T-helper 9 cell (primary cell): ENCODE measurements at places on chromosomes 11 and 22.

DNA sequence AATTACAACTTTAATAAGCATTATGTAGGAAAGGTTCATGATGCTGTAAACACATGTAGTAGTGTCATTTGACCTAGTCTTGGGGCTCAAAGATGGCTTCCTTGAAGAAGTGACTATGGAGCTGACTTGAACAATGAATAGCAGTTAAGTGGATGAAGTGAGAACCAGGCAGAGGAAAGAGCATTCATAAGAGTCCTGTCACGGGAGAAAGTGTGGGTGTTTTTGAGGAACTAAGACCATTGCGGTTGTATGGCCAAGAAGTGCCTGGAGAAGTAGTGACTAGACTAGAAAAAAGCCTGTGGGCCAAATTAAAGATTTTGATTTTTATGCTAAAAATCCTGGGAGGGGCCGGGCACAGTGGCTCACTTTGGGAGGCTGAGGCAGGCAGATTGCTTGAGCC, 7.2 kb upstream of the IL18BP start:
- DNase-seq, result no peak

DNA sequence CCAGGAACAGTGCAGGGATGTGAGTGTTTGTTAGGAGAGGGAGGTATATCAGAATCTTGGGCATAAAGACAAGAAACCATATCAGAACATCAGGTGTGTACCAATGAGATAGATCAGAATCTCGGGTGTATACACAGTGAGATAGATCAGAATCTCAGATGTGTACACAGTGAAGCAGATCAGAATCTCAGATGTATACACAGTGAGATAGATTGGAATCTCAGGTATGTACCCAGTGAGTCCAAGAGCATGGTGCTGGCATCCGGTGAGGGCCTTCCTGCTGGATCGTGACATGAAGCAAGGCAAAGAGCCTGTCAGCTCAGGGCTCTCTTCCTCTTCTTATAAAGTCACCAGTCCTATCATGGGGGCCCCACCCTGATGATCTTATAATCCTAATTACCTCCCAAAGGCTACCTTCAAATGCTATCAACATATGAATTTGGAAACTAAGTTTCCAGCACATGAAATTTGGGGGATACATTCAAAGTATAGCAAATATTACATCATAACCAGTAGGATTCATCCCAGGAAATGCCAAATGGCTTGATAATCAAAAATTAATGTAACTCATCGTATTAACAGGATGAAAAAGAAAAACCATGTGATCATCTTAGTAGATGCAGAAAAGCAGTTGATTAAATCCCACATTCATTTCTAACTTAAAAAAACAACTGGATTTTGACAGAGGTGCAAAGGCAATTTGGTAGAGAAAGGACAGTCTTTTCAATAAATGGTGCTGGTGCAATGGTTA, 28.6 kb downstream of the PPARA start:
- no peak for DNase-seq

GRCh38 chr11:134882141-134882540, 470.1 kb upstream of the B3GAT1 start:
- no peak for DNase-seq

DNA sequence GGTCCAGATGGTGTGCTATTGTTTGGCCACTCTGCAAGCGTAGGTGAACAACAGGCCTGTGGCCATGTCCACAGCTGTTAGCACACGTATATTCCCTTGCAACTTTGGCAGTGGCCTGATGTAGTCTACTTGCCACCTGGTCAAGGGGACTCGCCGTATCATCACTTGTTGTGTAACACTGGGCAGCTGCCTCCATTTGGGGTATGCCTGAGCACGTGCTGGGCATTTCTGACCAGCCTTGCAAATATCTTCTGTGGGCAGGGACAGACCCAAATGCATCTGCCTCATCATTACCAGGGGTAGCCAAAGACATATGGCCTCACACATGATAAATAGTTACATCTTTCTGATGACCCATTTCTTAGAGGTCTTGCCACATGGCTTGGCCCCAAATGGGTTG, 434.2 kb downstream of the DYNC2H1 start:
- no peak for DNase-seq

GRCh38 chr11:116774661-116775060, 1.9 kb upstream of the BUD13 start:
- no peak for DNase-seq

DNA sequence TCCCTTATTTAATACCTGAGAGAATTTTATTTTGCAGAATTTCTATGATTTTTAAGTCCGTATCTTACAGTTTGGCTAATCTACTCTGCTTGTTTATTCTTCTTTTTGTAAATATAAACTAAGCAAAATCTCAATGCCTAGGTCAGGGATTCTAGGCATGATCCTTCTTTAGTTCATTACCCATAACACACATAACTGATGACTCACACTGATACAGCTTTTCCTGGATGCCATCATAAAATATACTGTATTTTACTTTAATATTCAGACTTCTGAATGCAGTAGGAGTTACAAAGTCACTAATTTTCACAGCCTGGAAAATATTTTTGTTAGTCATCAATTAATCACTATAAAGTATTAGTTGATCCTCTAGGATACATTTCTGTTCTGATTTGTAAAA, 898.2 kb upstream of the RAG2 start:
- no peak for DNase-seq

DNA sequence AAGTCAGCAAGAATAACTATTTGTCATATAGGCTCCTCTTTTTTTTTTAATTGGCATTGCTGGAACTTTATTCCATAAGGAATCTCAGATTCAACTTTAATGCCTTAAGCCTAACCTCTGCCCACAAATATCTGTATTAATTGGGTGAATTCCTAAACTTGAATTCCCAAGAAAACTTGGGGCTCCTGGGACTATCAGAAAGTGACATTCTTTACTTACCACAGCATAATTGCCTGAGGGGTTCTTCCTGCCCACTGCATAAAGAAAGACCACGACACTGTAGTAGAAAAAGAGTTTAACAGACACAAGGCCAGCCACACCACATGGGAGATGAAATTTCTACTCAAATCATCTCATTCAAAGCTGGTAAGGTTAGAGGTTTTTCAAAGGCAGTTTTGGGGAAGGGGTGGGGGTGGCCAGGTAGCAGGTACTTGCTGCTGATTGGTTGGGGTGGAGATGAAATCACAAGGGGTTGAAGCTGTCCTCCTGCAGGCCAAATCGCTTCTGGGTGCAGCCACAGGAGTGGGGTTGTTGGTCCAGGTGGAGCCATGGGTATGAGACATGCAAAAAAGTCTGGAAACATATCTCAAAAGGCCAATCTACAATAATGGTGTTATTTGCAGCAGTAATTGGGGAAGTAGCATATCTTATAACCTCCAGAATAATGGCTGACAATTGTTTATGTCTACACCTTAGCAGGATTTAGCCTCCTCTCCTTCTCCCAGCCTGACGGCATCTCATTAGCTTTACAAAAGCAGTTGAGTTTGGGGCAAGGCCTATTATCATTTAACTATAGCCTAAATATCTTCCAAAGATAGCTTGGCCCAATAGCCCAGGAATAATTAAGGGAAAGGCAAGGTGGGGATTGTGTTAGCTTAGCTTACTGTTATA, 4.8 kb upstream of the NLRP10 start:
- no peak for DNase-seq

- no peak for DNase-seq
Observed at GRCh38 chr11:18844753-18845367, 53.3 kb upstream of the PTPN5 start.

GRCh38 chr11:125951731-125952130, 5.9 kb downstream of the VSIG10L2 start:
- no peak for DNase-seq

DNA sequence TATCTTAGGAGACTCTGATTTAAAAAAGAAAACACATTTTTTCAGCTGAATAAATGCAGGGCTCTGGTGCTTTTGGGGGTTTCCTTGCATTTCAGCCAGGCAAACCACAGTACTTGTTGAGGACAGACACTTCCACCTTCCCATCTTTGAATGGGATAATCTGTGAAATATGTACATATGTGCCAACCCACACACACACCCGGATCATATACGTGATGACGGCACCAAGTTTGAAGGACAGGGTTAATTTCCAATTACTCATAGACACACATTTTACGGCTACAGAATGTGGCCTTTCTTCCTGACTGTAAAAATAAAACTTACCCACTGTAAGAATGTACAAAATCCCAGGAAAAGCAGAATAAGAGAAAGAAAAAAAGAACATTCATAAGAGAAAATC, 104.4 kb downstream of the MPPED2 start:
- DNase-seq, result no peak

DNA sequence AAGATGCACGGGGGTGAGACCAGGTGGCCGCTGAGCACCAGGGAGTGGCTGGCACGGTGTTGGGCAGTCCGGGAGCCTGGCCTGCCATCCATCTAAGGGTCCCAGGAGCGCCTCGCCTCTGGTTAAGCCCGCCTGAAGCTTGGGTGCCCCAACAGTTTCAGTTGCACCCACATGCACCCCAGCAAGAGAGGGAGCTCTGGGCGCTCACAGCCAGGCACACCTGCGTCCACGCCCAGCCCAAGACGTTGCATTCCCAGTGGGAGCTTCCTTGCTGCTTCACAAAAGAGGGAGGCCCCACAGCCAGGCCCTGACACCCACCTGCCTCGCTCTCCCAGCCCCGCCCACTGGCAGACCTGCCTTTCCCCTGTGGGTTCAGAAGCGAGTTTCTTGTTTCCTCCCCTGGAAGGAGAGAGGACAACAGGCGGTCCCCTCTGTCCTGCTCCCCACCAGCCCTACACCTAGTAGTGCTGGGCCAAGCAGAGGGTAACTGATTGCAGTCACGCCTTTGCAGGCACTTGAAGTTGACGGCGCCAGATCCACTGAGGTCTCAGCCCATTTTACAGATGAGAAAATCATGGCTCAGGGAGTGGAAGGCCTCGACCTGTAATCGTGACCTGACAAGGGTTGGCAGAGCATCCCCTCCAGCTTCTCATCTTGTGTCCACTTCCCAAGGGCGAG, 35.4 kb downstream of the OSBPL5 start:
- no peak for DNase-seq

- DNase-seq, result no peak
Observed at GRCh38 chr22:45887202-45888131, 89.5 kb downstream of the WNT7B start.

DNA sequence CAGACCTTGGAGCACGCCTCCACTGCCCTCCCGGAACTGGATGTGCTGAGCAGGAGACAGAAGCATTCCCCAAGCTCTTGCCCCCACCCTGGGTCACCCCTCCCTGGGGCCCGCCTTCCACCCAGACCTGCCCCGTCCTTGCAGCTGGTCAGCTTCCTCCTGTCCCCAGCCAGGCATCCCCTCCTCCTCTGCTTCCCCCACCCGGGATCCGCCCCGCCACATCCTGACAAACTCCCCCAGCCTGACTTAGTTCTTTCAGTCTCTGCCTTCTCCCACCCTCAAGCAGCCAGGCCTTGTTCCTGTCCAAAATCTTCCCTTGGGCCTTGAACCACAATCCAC, 1.1 kb upstream of the PLXNB2 start:
- DNase-seq, result no peak

DNA sequence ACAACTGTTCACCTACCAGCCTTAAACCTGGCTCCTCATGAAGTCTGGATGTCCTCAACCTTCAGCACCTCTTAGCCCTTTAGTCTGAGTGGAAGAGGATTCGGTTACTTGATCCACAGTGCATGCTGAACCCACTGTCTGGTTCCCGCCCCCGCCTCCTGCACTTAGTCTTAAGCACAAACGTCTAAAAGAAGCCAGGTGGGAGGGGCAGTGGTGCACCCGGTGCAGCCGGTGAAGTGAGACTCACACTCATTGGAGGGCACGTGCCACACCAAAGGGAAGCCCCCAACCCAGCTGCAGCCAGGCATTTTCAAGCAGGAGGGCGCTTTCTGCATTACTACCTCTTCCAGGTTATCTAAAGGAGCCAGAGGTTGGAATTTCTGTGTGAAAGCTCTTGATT, 146.8 kb downstream of the COMMD9 start:
- DNase-seq, result no peak

DNA sequence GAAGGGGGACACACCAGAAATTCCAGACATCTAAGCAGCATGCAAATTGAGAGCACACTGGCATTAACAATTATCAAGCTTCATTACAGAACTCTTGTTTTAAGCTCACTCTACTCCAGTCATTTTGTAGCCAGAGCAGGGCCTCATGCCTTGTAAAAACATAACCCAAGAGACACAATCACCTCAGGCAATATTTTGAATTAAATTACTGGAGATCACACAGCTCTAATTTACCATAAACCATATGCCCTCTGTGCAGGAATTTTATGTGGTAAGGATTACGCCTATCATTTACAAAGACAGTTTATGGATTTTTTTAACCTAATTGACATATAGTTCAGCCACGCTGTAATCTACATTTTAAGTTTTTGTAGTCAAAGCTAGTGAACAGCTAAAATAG, 414.1 kb upstream of the DDI1 start:
- DNase-seq, result no peak

DNA sequence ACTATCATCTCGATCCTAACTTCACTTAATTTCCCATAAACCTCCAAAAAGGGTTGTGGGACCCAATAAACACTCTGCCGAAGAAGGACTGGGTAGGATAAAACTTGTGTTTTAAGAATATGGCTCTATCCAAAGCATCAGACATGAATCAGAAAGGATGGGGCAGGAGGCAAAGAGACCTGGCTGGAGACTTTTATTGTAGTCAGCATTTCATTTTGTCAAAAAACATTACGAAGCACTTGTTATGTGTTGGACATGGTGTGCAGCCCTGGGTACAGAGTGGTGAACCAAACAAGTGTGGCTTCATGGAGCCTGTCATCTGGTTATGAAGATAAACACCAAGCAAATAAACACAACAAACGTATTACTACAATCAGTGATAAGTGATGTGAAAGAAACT, 17.3 kb downstream of the IL10RA start:
- no peak for DNase-seq

GRCh38 chr11:68186061-68186460, 27.0 kb downstream of the KMT5B start:
- no peak for DNase-seq

GRCh38 chr11:93504110-93505095, 38.8 kb downstream of the SMCO4 start:
- DNase-seq, result no peak

DNA sequence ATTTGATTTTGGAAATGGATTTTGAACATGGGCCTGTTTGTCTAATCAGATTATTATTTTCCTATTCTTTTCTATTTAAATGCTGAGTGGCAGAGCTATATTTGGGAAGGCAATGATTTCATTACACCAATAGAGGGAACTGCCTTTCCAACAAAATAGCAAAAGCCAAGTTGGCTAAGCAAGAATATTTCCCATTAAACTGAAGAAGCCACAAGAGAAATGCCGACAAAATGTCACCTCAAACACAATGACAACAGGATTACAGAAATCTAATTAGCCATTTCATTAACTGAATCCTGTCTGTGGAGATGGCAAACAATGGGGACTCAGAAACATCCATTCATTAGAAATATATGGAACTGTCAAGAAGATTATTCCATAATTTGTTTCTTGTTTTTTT, 1593.1 kb upstream of the RAG2 start:
- DNase-seq, result no peak

GRCh38 chr22:17746916-17747315, 27.4 kb downstream of the BID start:
- no peak for DNase-seq

DNA sequence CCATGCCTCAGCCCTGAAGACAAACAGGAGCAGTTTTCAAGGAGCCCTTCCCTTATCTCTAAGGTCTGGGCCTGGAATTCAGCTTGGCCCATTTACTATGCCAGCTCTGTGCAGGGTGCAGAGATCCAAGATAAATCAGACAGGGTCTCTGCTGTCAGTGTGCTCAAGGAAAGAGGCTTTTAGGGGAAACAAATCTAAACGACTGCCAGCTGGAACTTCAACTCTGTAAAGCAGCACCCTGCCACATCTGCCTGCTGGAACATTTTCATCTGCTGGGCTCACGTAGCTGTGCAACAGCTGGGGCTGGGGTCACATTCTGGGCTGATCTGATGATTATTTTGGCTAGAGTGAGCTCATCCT, 19.8 kb upstream of the EHF start:
- DNase-seq, result no peak

- no peak for DNase-seq
Observed at GRCh38 chr22:48236261-48236660, 1473.8 kb downstream of the TBC1D22A start.
